Tongue (tissue), 3 donors: ENCODE measurements at places on chromosomes 3 and 15. TPM values are rescaled to one million over a fixed set of nuclear protein-coding genes. Genes with fewer than 3 reads are reported as not detected.

Gene CX3CR1
- 4.8 TPM for total RNA-seq

Gene SI
- not detected for total RNA-seq

Gene YEATS2
- 36.5 TPM for total RNA-seq

Gene ATR
- total RNA-seq = 28.8 TPM

Gene GALNT15
- total RNA-seq = 5.5 TPM

Gene GRIP2
- total RNA-seq = 14.1 TPM

Gene ANKRD63
- 2.4 TPM for total RNA-seq

Gene KCNH8
- total RNA-seq = 0.21 TPM

Gene PLA2G4D
- not detected for total RNA-seq

Gene MCTP2
- total RNA-seq = 16.6 TPM

Gene ADPRH
- total RNA-seq = 11.2 TPM

Gene CLCN2
- total RNA-seq = 2.8 TPM

Gene GSK3B
- total RNA-seq = 54.6 TPM

Gene VILL
- total RNA-seq = 7.0 TPM

Gene RBM6
- total RNA-seq = 98.1 TPM

DNA sequence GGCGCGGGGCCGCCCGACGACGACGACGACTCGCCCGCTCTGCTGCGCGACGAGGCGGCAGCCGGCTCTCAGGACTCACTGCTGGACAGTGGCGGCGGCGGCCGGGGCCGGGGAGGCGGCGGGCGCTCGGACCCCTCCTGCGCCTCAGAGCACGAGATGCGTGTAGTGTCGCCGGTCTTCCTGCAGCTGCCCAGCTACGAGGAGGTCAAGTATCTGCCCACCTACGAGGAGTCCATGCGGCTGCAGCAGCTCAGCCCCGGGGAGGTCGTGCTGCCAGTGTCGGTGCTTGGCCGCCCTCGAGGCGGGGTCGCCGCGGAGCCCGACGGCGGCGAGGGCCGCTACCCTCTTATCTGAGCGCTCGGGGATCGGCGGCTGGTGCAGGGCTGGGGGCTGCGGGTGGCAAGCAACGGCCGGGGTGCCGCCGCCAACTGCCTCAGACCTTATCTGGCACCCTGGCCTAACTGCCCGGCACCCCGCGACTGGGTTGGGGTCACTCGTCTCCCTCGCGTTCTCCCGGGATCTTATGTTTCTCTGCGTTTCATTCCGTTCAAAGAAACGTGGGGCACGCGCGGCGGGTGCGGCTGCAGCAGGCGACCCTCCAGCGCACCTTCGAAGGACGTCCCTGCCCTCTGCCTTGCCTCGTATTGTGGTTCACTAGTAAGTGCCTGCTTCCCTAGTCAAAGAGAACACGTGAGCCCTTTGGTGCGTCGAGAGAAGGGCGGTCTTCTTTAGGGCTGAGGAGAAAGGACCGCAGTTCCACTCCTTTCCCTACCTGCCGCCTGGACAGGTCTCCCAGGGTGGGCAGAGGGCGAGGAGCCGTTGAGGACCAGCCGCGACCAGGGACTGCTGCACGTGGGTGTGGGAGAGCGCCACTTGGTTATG lies 1.0 kb downstream of the C3orf80 start:
- peak; percentile 18 for DNase-seq

GRCh38 chr3:38978729-38979128 lies 73.0 kb downstream of the SCN11A start:
- no peak for DNase-seq

DNA sequence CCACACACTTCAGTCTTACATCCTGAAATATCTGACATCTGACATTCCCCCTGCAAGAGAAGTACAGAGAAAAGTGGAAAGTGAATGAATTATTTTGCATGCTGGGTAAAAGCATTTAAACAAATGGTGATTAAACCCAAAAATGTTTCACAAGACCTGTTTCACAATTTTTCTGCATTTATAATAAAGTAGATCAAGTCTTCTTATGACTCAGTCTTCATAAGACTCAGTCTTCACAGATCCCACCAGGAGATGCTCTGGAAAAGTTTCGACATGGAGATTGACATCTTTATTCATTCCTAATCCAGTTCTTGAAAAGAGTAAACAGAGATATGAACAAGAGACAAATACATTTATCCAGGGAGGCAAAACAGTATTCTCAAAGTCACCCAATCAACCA lies 13.2 kb upstream of the EDC3 start:
- no peak for DNase-seq

- DNase-seq = no peak
These were observed 63.8 kb upstream of the TBC1D5 start for GRCh38 chr3:17806201-17806600.

- no peak for DNase-seq
These were observed 31.6 kb upstream of the GNB4 start for GRCh38 chr3:179482857-179483256.

GRCh38 chr3:64958199-64958843 lies 270.5 kb upstream of the ADAMTS9 start:
- DNase-seq = peak; percentile 84

GRCh38 chr3:172666873-172667694 lies 43.8 kb downstream of the NCEH1 start:
- DNase-seq = peak; percentile 88

GRCh38 chr3:78588906-78589621 lies 1178.7 kb downstream of the ROBO1 start:
- DNase-seq = no peak

DNA sequence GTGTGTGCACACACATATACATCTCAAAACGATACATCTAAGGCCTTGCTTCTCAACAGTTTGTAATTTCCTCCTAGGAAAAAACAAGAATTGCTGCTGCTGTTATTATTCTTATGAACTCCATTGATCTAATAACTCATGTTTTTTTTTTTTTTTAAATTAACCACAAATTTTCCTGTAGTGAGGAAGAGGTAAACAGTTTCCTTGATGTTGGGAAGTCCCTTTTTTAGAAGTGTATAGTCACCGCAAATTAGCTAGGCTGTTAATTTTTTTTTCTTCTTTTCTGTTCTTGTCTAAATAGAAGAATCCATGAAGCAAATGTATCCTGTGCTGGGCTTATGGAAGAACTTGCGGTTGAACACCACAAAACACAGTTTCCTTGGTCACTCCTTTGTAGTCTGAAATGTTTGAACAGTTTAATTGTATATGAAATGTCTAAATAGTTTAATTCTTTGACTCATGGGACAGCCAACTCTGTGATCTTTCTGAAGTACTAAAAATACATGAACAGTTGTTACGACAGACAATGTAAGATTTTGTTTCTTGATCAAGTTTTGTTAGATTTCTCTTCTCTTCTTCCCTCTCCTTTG lies 64.5 kb downstream of the MITF start:
- no peak for DNase-seq

DNA sequence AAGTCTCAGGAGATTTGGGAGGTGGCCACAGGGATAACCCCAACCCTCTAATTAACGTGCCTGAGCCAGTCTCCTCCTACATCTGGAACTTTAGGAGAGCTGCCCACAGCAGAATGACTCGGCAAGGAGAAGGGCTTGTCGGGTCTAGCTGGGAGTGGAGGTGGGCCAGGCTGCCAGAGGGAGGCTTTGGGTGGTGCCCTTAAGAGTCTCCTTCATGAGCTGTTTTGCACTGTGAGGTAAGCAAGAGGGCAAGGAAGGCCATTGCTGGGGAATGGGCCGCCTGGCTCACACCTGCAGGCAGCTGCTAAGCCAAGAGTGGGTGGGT lies 3.6 kb upstream of the TNK2 start:
- DNase-seq = no peak

DNA sequence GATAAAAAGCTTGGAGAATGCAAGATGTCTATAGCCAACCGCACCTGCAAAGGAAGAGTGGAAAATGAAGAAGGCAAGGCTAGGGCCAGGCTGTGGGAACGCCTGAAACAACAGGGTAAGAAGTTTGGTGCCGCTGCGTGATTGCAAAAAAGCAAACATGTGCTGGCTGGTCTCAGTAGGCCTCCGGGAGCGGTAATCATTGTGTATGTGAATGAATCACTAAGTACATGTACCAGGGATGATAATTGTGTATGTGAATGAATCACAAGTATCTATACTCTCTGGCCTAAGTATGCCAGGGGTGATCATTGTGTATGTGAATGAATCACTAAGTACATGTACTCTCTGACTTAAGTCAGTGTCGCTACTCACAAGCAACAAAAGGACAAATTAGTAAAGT lies 40.3 kb upstream of the PARL start:
- no peak for DNase-seq

DNA sequence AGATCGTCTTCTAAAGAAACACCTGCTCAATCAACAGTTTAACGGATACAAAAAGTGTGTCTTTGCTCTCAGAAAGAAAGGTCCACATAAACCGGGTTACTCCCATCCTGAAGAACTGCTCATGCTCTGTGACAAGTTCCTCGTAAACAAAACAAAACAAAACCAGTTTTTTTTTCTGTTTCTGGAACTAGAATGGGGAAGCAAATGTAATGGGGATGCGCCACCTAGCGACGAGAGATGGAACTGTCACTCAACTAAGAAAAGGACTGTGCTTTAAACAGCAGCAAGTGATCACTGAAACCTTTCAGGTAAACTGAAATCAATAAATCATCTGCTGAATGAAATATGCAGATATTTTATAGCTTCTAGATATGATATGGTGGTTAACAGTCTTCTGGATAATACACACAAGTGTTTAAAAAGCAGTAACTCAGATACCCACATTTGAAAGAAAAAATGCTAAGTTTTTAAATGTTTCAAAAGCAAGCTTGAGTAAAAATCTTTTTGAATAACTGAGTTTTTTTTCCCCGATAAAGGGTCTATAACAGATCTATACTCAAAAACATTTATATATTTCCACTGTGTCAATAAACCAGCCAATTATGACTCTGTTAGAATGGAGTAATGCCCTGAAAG lies 10.9 kb downstream of the TM2D3 start:
- DNase-seq = peak; percentile 88

- no peak for DNase-seq
These were observed 396.1 kb upstream of the ROBO2 start for GRCh38 chr3:76643623-76644304.

GRCh38 chr3:173538410-173538809 lies 140.9 kb downstream of the NLGN1 start:
- no peak for DNase-seq

GRCh38 chr3:12239301-12239700 lies 49.6 kb upstream of the PPARG start:
- no peak for DNase-seq

GRCh38 chr15:84697236-84697990 lies 18.5 kb downstream of the SEC11A start:
- no peak for DNase-seq

GRCh38 chr15:31254431-31255175 lies 72.0 kb upstream of the KLF13 start:
- DNase-seq = no peak

DNA sequence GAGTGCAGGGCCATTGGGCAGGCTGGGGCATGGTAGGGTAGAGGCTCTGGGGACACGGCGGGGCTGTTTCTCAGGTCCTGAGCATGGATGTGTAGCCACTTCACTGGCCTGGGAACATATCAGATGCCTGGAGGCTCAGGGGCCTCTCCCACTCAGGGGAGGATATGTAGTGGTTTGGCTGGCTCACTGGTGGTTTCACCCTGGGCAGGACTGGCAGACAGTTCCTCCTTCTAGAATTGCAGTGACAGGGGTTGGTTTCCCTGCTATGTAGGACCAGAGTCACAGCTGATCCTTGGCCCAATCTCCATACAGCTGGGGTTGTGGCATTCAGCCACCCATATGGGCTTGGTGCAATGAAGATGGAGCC lies 4.8 kb upstream of the ARHGAP31 start:
- DNase-seq = no peak

- no peak for DNase-seq
These were observed 64.0 kb downstream of the TMEM44 start for GRCh38 chr3:194569252-194569651.

GRCh38 chr15:42749266-42749665 lies 12.3 kb upstream of the CDAN1 start:
- DNase-seq = peak; percentile 37

GRCh38 chr15:64690578-64691296 lies 84.7 kb downstream of the RBPMS2 start:
- no peak for DNase-seq

GRCh38 chr3:99895131-99895696 lies 77.6 kb downstream of the CMSS1 start:
- no peak for DNase-seq

- no peak for DNase-seq
These were observed 15.7 kb downstream of the PTH1R start for GRCh38 chr3:46893146-46893748.

DNA sequence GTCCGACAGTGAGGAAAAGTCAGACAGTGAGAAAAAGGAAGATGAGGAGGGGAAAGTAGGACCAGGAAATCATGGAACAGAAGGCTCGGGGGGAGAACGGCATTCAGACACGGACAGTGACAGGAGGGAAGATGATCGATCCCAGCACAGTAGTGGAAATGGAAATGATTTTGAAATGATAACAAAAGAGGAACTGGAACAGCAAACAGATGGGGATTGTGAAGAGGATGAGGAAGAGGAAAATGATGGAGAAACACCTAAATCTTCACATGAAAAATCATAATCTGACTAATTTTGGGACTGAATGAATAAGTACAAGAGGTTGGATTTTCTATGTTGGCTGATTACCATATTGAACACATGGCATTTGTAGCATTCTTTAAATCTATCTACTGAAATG lies 26.2 kb downstream of the SEC62 start:
- DNase-seq = no peak

DNA sequence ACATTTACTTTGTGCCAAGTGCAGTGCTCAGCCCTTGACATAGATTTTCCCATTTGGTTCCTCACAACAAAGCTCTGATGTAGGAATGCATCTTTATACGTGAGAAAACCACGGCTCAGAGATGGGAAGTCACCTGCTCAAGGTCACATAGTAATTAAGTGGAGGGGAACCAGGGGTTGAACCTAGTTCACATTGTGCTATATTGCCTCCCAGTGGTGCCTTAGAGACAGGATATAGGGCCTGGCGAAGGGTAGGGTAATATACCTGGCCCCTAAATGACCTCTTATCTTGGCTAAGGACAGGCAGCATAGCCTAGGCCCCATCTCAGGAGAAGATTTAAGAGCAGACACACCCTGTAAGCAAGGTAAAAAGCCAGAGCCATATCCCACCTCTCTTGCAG lies 71.5 kb downstream of the FOXP1 start:
- no peak for DNase-seq

DNA sequence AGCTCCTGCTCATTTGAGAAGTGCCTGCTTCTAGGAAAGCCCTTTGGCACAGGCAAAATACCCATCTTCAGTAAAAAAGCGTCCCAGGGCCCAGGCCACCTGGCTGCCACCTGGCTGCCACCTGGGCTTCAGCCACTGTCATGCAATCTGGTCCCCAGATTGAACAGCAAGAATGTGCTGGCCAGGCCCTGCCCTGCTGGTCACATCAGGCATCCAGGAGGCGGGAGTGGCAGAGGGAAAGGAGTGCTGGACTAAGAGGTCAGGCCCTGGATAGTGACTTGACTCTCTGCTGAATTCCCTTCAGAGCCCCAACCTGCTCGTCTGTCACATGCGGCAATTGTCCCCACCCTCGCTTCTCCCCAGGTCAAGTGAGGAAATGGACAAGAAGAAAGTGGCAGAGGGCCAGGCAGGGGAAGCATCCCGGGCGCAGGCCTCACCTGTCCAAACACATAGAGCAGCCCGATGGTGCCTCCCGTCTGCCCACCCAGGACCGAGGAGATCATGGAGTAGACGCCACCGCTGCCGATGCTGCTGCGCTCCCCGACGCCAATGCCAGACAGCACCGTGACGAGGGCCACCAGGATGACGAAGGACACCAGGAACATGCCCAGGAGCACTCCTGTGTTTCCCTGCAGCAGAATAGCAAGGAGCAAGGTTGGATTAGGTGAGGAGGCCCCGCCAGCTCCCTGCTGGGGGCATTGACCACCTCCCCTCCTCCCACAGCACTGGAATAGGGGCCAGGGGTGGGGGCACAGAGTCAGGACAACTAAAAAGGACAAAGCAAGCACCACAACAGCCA lies 25.5 kb downstream of the SLC12A8 start:
- no peak for DNase-seq

- no peak for DNase-seq
These were observed 61.8 kb upstream of the ZNF148 start for GRCh38 chr3:125436921-125437320.
